CD4-positive, alpha-beta T cell treated with Interleukin-4 for 4 hours (primary cell): ENCODE measurements at places on chromosomes 3 and 15.

GRCh38 chr3:20186600-20187004 is 596 bp upstream of the SGO1 start:
- DNase-seq: no peak

DNA sequence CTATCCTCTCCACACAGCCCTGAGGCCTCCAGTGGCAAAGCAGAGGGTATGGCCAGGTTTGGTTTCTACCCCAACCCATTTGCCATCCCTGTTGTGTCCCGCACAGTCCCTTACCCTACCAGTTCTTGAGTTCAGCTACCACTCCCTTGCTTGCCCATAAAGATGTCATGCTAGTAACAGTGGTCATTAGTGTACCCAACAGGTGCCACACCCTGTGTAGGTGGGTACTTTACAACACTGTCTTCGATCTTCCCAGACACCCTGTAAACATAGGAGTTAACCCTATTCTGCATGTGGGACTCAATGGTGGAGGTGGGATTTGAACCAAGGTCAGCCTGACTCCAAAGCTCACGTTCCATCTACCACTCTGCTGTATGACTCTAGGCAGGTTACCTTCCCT is 23.2 kb downstream of the LINGO1 start:
- DNase-seq: no peak

DNA sequence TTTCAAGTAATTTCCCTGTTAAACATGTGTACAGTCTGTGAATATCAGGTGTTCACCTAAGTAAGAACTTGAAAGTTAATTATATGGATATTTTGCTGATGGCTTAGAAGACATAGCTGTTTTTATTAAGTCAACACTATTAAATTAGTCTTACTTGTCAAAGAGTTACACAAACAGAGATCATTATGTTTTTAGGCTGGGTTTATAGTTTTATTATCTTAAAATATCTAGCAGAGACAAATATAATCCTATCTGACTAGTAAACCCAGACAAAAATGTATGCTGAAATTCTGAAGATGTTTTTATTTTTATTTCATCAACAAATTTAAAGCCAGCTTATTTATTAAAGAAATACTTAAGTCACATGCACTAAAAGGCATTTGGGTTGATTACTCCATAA is 51.2 kb upstream of the CCK start:
- DNase-seq: no peak

DNA sequence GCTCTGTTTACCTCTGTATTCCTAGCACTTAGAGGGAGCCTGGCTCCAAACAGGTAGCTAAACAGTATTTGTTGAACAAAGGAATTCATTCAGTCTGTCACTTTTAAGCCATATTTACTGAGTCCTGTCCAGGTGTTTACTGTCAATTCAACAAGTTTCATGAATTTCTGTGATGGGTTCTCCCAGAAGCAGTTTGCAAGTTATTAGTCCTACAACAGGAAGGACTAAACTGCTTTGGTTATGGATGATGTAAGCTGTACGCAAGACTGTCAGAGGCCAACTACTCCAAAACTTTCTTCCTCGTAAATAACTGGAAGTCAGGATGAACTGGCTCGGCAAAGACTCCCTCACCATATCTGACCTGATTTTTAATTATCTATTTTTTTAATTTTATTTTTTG is 25.1 kb downstream of the STIMATE start:
- no peak for DNase-seq

DNA sequence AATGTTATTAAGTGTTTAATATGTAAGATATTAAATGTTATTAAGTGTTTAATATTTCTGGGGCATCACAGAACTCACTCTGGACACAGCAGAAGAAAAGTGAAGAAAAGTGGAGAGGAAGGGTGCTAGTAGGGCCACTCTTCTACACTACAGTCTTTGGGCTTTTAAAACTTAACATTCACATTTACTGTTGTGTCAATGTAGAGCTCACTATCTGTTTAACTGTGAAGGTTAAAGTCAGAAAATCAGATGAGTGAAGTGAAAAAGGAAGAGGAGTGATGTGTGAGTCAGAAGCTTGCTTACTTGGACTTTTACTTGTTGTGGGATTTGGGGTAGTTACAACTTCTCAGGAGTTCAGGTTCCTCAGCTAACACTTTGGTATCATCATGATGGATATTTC is 145.3 kb upstream of the DNAJC19 start:
- no peak for DNase-seq

DNA sequence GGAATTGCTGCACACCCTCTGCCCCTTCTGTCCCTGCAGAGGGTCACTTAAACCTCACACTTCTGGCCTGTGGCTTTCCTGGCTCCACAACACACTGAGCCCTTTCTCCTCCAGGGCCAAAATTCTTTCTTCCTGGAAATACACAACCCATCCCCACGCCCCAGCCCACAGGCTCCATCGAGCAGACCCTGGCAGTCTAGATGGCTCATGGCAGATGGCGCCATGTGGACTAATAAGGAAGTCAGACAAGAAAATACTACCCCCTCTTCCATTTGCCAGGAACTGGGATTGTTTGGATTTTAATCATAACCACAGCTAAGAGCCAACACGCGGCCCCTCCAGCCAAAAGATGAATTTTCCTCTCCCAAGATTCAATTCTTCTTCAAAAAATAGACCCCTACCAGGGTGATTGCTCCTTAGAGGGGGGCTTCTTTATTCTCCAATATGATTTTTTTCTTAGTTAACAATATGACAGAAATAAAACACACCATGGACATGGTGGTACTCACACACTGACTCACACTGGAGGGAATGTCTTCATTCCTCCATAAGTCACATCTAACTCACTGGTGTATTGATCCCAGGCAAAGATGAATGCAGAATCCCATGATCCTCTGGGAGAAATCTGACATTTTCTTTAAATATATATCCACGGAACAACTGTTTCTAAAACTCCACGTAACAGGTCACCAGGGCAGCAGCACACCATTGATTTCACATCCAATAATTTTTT is 111.5 kb downstream of the NTRK3 start:
- DNase-seq: no peak

DNA sequence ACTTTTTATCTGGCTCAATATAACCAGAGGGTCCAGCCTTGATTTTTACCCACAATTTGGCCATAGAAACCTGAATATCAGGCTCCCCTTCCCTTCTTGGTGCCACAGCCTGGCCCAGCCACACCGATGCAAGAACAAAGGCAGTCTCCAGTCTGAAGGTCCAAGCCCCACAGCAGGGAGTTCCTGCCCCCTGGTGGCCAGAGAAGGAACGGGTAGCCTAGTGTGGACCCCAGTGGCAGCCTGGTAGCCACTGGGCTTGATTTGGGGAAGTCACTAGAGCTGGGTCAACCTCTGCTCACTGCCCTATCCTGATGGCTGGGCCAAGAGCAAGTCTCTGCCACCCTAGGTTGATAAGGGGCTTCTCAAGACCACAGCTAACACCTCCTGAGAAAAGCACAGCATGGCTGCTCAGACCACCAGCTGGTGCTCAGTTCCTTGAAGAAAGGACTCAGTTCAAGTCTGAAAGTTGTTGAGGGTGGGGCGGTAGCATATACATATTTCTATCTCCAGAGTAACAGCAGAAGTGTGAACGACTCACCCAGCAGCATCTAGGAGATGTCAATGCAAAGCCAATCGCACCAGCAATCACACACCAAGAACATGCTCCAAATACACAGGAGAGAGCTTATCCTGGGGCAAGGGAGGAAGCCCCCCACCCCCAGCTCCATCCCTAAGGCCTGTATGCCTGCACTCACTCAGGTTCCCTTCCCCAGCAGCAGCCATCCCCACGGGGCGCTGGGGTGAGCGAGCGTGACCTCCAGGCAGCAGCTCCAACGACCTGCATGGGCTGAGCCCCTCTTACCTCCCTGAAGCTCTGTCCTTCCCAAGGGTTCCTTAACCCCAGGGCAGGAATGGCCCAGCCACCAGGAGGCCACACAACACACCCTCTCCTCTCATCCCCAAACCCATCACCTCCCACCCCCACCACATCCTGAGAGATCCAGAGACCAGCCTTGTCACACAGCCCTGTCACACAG is 7.6 kb downstream of the PFKFB4 start:
- DNase-seq: peak; percentile 79

DNA sequence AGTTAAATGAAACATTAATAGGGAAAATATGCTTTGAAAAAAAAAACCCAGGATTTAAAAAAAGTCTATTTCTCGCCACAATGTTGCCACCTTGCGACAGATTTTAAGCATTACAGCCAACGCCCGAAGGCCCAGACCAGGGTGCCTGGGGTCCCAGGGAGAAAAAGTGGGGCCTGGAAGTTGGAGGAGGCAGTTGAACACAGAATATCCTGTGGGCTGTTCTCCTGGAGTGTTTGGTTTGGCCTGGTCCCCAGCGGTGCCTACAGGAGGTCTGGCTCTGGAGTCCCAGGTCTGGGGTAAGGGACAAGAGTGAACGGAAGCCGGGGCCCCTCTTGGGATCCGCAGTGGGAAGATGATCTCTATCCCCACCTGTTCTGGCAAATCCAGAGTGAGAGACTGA is 3.4 kb downstream of the RNU6-1 start:
- DNase-seq: peak; percentile 49

GRCh38 chr15:98920091-98920880 is 87.3 kb downstream of the PGPEP1L start:
- no peak for DNase-seq

- DNase-seq: no peak
These were observed 124.8 kb downstream of the BDH1 start for GRCh38 chr3:197430934-197431333.

DNA sequence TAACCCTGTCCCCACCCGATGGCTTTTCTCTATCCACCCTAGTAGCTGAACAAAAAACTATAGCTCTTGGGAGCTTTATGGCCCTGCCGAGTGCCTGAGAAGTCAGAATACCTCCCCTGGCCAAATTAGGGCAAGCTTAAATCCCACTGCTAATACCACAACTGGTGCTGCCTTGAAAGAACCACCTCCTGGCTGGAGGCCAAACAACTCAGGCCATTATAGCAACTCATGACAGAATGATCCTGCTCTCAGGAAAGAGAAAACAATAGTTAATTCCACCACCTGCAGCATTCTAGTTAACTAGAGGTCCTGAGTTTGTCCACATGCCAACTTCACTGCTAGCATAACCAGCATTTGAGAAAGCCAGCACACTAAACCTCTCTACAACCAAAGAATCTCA is 123.2 kb downstream of the RTP4 start:
- no peak for DNase-seq

DNA sequence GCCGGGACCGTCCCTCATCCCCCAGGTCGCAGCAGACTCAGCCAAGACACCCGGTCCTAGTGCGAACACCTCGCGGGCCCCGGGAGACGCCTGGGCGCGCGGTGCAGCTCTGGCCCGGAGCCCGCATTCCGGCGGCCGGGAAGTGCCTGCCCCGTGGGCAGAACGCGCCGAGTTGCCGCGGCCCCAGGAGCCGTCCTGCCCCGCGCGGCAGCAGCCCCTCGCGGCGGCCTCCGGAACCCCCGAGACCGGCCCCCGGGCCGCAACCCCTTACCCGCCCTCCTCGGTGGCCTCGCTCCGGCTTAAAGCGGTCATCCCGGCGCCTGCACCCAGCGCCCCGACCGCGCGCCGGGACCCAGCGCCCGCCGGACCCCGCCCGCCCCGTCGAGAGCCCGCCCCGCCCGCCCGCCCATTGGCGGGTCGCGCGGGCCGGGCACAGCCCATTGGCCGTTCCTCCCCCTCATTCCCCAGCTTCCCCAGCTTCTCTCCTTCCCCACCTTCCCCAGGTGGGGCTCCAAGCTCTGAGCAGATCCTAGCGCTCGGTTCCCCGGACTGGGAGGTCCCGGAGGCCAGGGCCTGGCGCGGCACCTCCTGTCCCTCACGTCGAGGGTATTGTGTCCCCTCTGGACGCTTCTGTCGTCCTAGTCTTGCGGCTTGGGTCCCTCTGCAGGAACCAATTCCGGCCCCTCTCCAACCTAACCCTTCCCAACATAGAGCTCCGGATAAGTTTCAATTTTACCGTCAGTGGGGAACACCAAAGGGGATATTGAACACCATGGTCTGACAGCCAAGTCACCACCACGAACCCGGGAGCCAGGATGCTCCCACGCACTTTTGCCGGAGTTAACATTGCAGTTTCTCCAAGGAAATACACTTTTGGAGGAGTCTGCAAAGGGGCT is at the start of gene GRAMD2A:
TSS of gene GRAMD2A (minus strand) at position 328 of the 896 bp plus-strand sequence.
- no peak for DNase-seq

GRCh38 chr3:101216710-101217465 is 103.5 kb downstream of the IMPG2 start:
- DNase-seq: no peak

GRCh38 chr3:175200391-175201095 is 341.4 kb downstream of the NAALADL2 start:
- DNase-seq: no peak

GRCh38 chr15:87631775-87632174 is 624.8 kb downstream of the NTRK3 start:
- DNase-seq: no peak
